Fibroblast of lung (primary cell): ENCODE measurements at places on chromosomes 7 and 10. TPM values are rescaled to one million over a fixed set of nuclear protein-coding genes. Genes with fewer than 3 reads are reported as not detected.
A peak's percentile ranks its signal among the peaks of the same experiment; 100 is the strongest.

DNA sequence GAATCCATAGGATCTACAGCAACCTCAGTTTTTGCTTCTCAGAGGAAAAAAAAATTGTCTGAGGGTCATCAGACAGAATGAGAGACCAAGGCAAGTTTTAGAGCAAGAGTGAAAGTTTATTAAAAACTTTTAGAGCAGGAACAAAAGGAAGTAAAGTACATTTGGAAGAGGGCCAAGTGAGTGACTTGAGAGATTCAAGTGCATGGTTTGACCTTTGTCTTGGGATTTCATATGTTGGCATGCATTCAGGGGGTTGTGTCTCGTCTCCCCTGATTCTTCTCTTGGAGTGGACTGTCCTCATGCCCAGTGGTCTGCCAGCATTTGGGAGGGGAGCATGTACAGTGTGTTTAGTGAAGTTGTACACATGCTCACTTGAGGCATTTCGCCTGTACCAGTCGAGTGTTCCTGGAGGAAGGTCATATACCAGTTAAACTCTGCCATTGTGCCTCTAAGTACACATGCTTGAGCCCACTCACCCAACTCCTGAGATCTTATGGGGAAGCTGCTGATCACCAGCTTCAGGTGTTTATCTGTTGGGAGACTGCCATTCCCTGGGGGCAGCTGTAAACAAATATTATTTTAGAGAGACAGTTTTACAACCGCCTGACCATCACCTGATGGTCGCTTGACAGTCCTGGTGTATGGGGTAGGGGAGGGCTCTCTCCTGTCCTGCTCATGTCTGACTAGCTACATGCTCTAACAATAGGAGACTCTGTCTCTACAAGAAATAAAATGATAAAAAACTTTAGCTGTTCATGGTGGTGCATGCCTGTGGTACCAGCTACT, 109.4 kb downstream of the EEPD1 start:
- no peak for DNase-seq

GRCh38 chr10:50477287-50478203, 146.2 kb downstream of the SGMS1 start:
- DNase-seq: no peak

DNA sequence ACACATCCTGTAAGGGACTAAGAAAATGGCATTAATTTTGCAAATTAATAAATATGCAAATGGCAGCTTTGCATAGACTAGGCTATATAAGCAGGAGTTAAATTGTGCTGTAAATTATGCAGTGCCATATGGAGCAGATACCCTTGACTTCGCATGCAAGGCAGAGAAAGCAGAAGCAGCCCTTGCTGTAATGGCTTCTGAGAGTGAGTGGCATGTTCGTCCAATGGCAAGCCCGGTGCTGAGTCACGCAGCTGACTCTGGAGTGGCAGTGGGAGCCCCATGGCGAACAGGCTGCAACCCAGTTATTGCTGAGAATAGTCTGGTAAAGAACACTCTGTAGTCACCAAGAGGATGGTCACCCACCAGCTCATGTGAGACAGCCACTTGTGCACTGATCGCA, 1186.5 kb downstream of the TYW1 start:
- DNase-seq: no peak

GRCh38 chr7:128025819-128026218, 5.4 kb downstream of the LRRC4 start:
- peak; percentile 17 for DNase-seq

DNA sequence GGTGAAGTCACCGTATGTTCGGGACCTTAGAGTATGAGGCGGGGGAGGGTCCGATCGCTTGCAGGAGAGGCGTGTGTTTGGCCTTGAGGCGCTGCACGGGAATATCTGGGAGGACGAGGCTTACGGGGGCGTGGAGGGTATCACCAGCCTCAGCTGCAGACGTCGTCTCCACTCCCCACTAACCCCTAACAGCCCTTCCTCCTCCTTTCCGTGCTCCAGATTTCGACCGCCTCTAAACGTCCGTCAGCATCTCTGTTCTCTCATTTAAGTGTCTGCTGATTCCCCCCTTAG, 23.5 kb upstream of the ZNF12 start:
- no peak for DNase-seq

- no peak for DNase-seq
Observed at GRCh38 chr10:131274133-131274880, 37.2 kb downstream of the TCERG1L start.

- DNase-seq: peak; percentile 37
Observed at GRCh38 chr10:74177140-74177677, 26.2 kb downstream of the ADK start.

- DNase-seq: no peak
Observed at GRCh38 chr10:47378606-47379444, 5.3 kb downstream of the ZNF488 start.

DNA sequence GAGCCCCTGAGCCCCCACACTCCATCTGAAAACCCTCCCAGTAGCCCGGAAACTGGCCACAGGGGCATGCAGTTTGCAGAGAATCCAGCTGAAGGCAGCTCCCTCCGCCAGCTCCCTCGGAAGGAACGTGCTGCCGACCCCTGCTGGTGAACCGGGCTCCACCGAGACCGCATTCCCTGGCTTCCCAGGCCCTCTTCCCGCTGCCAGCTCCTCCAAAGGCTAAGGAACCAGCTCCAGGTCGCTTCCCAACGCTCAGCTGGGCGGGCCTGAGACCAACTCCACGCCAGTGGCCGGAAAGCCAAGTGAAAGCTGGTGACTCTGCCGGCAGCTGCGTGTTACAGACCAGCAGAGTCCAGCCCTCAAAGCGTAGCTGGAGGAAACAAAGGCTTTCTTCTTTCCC, 35.8 kb downstream of the GPER1 start:
- peak; percentile 88 for DNase-seq

- DNase-seq: peak; percentile 69
Observed at GRCh38 chr10:43606323-43607198, at the start of gene ZNF485. ZNF485 (plus strand) TSS chr10:43606438; CDS start chr10:43607051, 613 bp downstream.

DNA sequence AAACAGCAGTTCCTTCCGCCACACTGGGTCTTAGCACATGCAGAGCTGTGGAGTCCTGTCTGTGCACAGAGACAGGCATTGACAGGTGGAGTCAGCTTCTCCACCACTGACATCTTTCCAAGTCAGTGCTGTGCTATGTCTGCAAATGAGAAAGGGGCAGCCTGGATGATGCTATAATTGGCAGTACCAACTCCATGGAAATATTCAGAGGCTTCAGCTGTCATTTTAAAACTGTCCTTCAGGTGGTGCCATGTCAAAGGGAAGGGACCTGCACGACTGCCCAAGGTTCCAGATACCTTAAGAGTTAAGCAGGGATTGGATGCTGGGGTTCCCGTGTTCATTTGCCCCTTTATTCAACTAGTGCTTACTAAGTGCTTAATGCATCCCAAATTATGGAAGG, 258.0 kb upstream of the PRKCQ start:
- no peak for DNase-seq

- peak; percentile 21 for DNase-seq
Observed at GRCh38 chr7:94908323-94909178, 1.2 kb downstream of the PPP1R9A start.

GRCh38 chr10:56082169-56082568, 278.9 kb downstream of the ZWINT start:
- no peak for DNase-seq

Gene IDI2
- total RNA-seq: not detected in 2 replicates

Gene VAX1
- not detected in 2 replicates for total RNA-seq

Gene CALHM3
- not detected in 2 replicates for total RNA-seq

Gene IKZF1
- total RNA-seq: under 0.01 TPM in 1 of 2 replicates, not detected in the other

Gene UPK3B
- under 0.01 and 0.50 TPM in 2 replicates for total RNA-seq
